AG09319 (cell line): ENCODE measurements at places on chromosomes 2 and 18.

DNA sequence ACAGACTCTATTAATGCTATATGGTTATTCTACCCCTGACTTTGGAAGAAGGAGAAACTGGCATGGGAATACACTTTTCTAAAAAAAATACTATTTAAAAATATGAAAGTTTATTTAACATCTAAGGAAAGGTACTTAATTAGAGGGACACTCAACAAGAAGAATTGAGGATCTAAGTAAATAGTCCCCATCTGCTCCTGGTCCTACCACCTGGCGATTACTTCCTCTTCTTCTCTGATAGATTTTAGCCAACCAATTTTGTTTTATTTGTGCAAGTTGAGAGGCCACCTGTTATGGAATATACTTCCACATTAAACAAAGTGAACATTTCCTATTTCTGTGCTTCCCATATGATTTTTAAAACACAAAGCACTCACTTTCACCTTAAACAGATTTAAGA, 111.7 kb downstream of the BCL2 start:
- DNase-seq = no peak

DNA sequence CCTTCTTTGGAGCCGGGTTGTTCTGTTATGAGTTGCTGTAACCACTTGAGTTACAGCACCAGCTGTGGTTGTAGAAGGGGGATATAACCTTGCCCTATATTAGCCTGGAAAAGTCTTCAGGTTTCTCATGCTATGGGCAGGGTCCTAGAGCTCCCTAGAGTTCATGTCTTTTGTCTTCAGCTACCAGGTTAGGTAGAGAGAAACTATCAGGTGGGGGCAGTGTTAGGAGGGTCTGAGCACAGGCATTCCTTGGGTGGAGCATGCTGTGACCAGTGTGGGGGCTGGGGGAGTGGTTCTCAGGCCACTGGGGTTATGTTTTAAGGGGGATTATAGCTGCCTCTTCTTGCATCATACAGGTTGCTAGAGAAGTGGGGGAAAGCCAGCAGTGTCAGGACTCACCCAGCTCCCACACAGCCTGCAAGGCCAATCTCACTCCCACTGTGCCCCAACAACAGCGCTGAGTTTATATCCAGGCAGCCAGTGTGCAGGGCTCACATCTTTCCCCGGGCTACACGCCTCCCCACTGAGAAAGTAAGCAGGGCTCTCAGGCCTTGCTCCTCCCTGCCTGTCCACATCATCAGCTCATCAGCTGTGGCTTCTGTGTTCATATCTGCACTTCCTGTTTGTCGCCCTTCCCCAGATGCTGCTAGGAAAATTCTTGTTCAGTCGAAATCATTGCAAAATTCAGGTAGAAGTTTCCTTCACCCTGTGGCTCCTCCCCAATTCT, 133.8 kb upstream of the NRXN1 start:
- DNase-seq = no peak

- no peak for DNase-seq
Observed at GRCh38 chr2:174781298-174781697, 17.0 kb upstream of the CHRNA1 start.

- no peak for DNase-seq
Observed at GRCh38 chr2:44450806-44451205, 89.1 kb downstream of the CAMKMT start.

DNA sequence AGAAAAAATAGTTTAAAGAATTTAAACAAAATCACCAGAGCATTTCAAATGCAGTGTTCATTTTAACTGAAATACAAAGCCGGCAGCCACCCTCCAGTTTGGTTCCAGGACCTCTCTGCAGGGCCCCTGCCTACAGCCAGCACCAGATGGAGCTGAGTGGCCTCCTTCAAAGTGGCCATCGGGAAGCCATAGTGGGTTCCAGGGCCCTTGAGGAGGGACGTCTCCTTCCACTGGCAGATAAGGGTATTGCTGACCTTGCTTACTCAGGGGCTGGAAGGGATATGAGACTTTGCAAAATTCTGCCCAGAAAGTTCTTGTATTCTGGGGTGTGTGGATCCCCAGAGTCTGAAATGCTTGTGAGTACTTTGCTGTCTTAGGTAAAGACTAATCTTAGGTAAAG, 205.2 kb upstream of the APCDD1 start:
- no peak for DNase-seq

- no peak for DNase-seq
Observed at GRCh38 chr18:25350489-25351251, 1.3 kb downstream of the ZNF521 start.

GRCh38 chr2:36770542-36771287, 74.2 kb downstream of the VIT start:
- DNase-seq = no peak

DNA sequence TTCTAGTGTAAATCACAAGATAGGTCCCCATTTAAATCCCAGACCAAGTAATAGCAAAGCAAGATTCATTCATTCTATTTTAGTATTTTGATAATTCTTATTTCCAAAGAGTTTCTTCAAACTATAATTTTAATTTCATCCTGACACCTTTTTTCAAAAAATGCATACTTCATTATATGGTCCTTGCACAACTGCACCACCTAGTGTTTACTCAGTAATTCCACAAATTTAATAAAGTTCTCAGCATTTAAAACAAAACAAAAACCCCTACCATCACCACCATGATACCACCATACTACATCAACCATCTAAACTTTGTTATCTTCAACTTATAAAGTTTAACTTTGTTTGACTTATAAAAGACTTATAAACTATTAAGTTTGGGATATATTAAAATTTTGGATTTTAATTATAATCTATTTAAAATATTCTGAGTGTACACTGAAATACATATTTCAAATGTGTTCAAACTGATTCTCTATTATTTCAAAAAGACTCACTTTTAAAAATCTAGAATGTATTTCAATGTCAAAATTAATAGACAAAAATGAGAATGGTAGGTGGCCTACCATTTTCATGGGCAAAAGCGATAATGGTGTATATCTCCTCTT, 44.2 kb downstream of the WDPCP start:
- DNase-seq = no peak

- no peak for DNase-seq
Observed at GRCh38 chr2:202693503-202693902, 58.7 kb downstream of the FAM117B start.

- no peak for DNase-seq
Observed at GRCh38 chr2:40544072-40544471, 92.2 kb upstream of the SLC8A1 start.

DNA sequence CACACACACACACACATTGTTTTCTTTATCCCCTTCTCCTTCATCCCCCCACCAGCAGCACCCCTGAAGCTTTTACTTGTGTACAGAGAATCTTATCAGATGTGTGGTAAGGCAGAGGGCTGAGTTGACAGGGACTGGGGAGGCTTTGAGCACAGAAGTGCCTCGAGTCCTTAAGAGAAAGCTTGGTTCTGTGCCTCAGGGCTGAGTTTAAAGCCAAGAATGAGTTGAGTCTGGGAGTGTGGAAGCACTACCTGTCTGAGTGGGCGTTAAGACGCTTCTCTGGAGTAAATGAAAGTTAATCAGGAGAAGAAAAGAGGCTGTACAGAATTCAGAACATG, 2.7 kb downstream of the ID2 start:
- no peak for DNase-seq

DNA sequence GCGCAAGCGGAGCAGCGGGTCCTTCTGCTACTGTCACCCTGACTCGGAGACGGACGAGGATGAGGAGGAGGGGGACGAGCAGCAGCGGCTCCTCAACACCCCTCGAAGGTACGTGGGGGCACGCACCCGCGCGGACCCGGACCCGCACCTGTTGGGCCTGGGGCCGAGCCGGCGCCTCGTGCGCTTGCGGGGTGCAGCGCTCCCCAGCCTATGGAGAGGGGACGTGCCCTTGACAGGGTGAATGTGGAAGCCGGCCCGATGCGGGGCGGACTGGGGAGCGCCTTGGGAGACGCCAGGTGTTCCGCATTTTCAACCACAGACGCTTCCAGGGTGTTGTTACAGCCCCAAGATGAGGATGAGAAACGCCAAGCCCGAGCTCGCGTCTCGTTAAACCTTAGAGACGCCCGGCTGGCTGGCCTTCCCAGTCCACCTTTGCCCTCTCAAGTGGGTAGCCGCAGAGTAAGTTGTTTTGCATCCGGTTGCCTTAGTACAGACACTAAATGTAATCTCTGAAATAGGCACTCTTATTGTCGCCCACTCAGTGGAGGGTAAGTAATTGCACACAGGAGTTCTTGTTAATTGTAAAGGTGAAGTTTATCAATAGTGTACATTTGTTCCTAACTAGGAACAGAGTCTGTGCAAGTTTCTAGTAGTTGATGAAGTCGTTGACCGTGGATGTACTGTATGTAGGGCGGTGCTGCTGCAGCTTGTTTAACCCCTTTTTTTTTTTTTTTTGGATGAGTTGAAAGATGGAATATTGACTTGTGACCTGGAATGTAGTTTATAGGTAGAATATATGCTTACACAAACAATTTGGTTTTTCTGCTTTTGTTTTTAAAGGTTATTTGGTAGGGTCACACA, 815 bp downstream of the GMCL1 start:
- no peak for DNase-seq

DNA sequence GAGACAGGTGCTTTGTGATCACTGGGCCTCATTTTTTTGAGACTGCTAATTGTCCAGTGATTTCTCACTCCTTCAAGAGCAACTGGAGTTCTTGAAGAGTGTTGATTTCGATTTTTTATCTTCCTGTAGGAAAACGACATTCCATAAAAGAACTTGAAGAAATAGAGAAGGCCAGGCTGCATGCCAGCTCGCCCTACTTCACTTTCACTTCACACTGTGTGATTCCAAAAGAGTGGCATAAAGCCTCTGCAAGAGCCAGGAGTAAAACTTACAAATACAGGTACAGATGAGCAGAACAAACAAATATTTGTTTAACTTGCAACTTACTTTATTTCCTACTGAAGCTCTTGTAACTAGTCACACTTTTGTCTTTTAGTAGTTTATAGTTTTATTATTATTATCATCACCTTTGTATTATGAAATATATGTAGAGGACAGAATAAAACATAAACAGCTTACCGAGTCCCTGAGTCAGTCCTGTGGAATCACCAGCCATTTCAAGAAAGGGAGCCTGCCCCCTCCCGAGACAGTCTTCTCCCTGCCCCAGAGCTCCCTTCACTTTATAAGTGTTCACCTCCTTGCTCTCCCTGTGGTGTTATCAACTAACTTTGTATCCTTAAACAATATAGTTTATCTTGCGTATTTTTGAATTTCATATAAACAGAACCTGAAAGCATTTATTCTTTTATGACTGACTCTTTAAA, 8.7 kb downstream of the FAM228A start:
- no peak for DNase-seq

DNA sequence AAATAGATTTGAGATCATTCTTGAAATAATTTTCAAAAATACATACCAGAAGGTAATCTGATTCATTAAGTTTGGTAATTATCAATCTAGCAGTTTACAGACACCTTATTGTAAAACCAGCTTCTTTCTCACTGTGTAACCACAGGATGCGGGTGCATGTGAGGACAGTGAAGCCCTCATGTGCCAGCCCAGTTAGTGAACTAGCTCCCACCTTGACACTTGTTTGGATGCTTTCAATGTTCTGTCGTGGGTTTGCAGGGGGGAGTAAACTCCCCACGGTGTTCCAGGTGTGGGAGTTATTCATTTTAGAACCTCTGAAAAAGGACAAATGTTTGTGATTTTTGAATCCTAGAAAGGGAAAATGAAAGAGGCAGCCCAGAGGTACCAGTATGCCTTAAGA, 59.0 kb downstream of the WDSUB1 start:
- no peak for DNase-seq

GRCh38 chr18:28032177-28032576, 144.8 kb downstream of the CDH2 start:
- no peak for DNase-seq

- DNase-seq = no peak
Observed at GRCh38 chr2:3465328-3465727, 54.0 kb downstream of the ADI1 start.

- no peak for DNase-seq
Observed at GRCh38 chr2:268323-268722, 3.6 kb downstream of the ACP1 start.

- DNase-seq = no peak
Observed at GRCh38 chr18:79496978-79497637, 101.4 kb downstream of the NFATC1 start.

DNA sequence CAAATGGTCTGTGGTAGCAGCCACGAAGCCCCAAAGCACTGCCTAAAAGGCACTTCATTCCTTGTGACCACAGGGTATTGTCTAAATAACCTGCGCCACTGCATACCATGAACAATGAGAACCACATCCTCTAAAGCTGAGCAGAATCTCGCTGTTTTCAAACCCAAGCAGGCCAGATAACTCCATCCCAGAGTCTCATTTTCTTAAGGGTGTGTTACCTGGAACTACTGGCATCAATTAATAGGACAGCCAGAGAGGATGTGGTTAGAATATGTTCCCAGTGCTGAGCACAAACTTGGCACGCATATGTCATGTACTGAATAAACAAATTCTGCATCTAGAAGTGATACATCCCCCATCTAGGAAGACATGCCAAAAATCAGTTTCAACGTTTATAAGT, 13.0 kb downstream of the VPS4B start:
- no peak for DNase-seq

DNA sequence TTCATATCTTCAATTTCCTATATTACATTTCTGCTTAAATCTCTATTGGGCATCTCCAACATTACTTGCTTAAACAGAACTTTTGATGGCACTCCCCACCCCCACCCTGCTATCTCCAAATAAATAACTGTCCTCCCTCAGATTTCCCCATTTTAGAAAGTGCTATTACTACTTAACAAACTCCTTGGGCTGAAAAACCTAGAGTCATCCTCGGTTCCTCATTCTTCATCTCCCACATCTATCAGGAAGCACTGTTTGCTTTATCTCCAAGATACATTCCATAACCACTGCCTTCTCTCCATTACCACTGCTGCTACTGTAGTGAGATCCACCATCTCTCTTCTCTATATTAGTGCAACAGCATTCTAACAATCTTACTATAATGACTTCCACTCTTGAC, 150.4 kb upstream of the CYRIA start:
- no peak for DNase-seq

DNA sequence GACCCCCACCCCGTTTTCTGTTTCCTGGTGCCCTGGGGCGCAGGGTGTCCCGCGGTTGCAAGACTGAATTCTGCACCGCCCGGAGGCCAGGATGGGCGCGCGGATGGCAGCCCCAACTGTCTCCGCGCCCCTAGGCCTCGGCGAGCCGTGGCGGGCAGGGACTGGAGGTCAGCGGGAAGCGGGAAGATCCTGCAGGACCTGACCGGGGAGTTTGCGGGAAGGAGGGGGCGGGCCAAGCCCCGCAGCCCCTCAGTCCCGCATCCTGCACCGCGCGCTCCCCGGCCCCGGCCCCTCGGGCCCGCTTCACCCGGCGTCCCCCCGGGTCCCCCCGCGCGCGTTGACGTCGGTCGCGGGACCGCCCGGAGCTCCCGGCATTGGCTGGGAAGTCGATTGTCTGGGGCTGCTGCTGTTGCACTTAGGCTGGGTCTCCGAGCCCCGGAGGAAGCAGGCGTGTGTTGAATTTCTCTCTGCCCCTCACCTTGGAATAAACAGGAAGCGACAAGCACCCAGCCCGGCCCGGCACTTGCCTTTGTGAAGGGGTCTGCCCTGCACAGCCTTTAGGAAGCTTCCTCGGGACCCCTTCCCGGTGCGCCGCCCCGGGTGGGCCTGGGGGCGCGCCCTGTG, at the start of gene LDLRAD4:
Gene LDLRAD4 (plus strand): TSS at position 393 of the 624 bp plus-strand sequence.
- no peak for DNase-seq

GRCh38 chr18:7000484-7001096, 117.0 kb downstream of the LAMA1 start:
- DNase-seq = peak; percentile 4

GRCh38 chr18:13439461-13439860, 220.9 kb downstream of the LDLRAD4 start:
- DNase-seq = no peak

- peak; percentile 45 for DNase-seq
Observed at GRCh38 chr18:76524900-76525698, 30.1 kb upstream of the ZNF516 start.
